ENCODE measurements at places on chromosomes 5 and 9.

- DNase-seq: no peak
Measured at GRCh38 chr5:31786090-31786631, 147.2 kb downstream of the PDZD2 start.

DNA sequence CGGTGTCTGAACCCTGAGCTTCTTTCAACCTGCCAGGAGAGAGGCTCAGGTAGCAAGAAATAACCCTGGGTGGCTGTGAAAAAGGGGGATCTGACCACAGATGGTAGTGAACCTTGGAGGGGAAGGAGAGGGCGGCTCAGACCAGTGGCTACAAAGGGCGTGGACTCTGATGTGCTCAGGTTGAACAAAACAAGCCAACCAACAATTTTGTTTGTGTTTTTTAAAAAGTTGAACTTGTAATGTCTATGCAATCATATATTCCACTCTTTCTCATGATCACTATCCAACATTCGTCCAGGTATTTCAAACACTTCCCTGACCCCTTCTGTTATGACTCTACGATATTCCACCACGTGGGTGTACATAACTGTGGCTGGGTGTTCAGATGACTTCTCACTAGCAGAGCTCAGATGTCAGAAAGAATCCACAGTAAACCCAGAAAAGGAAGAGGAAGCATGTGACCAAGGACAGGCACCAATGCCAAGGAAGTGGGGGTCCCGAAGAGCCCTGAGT is 20.0 kb downstream of the PTPN3 start:
- DNase-seq: no peak

DNA sequence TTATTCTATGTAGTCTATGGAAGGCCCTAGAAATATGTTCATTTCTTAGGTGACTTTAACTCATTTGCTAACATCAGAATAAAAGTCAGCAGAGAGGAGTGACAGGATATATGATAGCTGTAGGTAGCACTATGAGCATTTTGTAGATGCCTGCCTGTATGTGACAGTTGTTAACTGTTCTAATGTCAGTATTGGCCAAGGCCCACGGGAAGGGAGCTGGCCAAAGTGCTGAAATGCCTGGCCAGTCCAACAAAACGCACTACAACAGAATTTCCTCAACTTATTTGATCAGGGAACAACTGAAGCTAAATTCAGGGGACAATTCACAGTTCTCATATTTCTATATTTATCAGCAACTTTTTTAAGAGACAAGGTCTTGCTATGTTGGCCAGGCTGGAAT is 20.8 kb downstream of the SV2C start:
- no peak for DNase-seq

GRCh38 chr5:120386981-120387380 is 77.1 kb upstream of the PRR16 start:
- no peak for DNase-seq

- no peak for DNase-seq
Measured at GRCh38 chr5:147303251-147303650, 68.4 kb downstream of the STK32A start.

DNA sequence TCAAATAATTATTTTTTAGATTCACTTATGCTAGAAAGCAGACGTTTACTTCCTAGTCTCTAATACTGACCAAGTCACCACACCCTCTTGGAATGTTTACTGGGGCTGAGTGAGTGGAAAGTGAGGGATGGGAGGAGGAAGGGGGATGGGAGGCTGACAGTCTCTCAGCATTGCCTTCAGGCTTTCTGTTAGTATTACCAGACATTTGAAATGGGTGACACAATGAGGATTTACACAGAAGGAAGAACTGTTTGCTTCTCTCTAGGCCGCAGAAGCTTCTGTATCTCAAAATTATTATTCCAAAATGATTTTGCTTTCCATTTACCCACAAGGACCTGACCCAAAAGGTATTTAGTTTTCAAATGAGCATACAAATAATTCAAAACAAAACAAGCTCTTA is 232.8 kb upstream of the ZNF608 start:
- no peak for DNase-seq

GRCh38 chr9:135874859-135875258 is 32.5 kb downstream of the CAMSAP1 start:
- DNase-seq: no peak

GRCh38 chr5:174531782-174532191 is 192.6 kb upstream of the MSX2 start:
- no peak for DNase-seq

DNA sequence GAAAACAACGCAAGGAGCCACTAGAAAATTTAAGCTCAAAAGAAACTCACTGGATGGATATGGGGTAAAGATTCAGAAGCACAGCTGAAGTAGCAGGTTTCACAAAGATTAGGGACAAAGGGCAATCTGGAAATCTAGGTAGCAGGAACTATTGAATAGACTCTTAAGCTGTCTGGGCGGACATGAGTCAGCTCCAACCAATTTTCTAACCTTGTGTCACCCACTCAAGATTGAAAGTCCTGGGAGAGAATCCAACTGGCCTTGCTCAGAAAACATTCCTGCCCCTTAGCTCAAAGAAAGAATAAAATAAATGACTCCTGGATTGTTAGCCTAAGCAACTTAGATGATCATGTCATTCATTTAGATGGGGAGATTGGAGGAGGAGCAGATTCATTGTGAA is 69.2 kb downstream of the STK32A start:
- no peak for DNase-seq

- DNase-seq: no peak
Measured at GRCh38 chr9:115034801-115035200, 83.2 kb downstream of the TNC start.

DNA sequence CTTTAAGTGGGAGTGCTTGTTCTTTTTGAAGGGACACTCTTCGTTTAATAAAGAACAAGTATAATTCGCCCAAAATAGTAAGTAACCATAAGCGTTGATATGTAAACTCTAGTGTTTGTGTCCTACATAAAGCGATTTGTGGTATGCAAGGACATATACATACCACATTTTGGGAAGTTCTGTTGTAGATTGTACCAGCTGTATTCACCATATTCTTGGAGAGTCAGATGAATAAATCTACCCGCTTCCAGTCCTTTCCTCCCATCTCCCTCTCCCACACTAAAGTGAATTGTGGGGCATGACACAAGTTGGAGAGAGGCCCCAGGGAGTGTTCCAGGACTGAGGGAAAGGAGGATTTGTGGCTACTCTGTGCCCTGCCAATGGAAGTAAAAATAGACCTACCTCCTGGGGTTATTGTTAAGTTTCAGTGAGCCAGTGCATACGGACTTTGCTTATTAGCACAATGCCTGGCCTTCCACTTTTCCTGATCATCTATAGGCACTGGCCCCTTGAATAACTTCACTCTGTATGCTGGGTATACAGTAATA is 40.6 kb downstream of the ARHGAP26 start:
- DNase-seq: no peak

DNA sequence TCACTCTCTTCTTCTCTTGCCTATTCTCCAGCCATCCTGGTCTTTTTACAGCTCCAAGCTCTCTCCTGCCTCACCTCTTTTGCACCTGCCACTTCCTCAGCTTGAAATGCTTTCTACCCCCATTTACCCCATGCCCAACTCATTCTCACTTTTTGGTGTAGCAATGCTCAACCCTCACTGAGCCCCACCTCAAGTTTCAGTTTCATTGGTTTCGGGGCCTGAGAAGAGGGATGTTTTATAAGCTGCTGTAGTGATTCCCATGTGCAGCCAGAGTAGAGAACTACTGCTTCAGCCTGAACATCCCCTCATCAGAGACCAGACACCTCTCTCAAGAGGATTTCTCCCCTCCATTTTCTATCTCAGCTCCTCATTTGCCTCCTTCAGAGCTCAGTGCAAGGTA is 45.2 kb upstream of the FYB1 start:
- DNase-seq: no peak

DNA sequence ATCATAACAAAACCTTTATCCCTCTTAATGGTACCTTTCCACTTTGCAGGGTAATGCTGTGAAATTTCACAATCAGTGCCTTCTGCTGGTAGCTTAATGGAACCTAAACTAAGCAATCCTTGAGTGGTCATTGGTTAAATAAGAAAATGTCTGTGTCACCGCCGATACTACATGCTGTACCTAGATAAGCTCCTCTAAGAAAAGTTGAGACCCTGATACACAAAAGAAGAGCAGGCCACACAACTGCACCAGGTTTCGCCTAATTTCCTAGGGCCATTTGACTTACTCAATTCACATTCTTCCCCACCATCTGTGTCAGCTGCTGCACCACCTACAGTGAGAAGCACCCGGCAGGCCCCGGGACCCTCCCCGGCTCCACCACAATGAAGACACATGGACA is 9.0 kb upstream of the EDF1 start:
- no peak for DNase-seq

GRCh38 chr9:34331196-34331595 is 1.8 kb downstream of the NUDT2 start:
- DNase-seq: no peak

- DNase-seq: no peak
Measured at GRCh38 chr9:31210978-31211570, 1173.4 kb upstream of the ACO1 start.

- DNase-seq: no peak
Measured at GRCh38 chr9:36029202-36029601, 7.5 kb upstream of the RECK start.

GRCh38 chr5:112006721-112007120 is 249.7 kb upstream of the NREP start:
- DNase-seq: no peak

DNA sequence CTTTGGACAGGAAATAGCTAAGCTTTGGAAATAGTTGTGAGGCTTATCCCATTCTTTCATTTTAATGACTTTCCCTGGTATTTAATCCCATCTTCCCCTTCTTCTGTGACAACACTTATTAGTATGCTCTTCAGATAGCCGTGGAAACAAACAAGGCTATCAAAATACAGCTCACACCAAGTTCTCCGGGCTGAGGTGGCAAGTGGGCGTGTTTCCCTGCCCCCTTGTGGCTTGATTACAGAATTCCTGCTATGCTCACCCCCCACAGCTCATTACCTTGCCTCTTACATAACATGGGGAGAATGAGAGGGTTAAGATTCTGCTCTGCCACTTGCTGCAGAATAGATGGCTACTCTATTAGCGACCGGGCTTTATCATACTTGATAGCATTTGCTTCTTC is 437.1 kb upstream of the TLE4 start:
- no peak for DNase-seq

DNA sequence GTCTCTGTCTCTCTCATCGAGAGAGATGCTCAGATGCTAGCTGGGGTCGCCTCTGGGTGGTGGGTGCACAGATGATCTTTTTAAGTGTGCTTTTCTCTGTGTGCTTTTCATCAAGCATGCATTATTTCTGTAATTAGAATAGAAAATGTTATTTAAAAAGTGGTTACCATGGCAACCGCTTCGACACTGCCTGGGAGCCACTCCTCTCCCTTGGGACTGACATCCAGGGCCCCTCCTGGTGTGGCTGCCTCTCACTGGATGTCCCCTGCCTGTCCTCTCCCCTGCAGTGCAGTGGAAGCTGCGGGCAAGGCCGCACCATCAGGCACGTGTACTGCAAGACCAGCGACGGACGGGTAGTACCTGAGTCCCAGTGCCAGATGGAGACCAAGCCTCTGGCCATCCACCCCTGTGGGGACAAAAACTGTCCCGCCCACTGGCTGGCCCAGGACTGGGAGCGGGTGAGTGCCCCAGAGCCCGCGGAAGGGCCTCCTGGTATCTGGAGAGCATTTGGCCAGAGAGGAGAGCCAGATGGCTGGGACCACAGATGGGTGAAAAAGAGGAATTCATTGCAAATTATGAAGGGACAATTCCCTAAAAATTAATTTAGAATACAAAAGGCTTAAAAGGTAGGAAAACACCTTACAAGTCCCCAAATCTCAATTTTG is 34.7 kb downstream of the ADAMTSL2 start:
- no peak for DNase-seq

DNA sequence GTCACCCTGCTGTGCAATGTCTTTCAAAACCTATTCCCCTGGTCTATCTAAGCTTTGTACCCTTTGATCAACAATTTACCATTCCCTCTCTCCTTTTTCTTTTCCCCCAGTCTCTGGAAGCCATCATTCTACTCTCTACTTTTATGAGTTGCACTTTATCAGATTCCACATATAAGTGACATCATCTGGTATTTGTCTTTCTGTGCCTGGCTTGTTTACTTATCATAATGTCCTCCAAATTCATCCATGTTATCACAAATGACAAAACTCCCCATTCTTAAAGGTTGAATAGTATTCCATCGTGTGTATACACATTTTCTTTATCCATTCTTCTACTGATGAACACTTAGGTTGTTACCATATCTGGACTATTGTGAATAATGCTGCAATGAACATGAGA is 344.2 kb upstream of the CCNH start:
- no peak for DNase-seq

DNA sequence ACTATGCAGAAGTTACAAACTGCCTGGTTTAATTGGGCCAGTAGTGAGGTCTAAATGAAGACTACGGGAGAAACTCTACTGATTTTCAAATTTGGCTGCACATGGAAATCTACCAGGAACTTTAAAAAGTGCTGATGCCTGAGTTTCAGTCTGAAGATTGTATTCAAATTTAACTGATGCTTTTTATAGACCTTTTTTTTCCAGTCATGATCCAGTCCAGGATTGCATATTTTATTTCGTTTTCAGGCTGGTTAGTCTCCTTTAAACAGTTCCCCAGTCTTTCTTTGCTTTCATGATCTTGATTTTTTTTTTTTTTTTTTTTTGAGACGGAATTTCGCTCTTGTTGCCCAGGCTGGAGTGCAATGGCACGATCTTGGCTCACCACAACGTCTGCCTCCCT is 23.7 kb upstream of the SPZ1 start:
- no peak for DNase-seq

DNA sequence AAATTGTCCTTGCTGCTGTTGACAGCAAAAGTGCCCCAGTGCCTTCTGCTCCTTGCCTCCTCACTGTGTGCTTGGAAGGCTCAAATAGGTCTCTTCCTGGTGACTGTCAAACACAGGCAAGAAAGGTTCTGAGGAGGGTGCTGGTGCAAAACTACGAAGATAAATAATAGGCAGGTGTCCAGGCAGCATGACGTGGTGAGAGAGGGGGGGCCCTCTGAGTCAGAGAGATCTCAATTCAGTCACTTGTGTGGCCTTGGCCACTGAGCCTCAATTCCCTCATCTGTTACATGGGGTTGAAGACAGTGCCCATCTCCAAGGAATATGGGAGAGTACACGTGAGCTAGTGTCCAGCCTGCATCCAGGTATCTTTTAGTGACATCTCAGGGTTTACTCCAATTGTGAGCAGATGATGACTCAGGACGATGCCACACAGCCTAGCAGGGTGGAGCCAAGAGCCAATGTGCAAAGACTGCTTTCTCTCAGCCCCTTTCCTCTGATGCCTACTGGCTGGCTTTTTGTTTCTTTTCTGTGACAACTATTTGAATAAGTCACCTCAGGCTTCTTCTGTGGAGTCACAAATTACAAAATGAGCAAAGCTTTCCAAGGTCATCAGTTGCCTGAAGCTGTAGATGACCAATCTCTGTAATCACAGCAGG is 29.7 kb upstream of the SMIM32 start:
- no peak for DNase-seq

- no peak for DNase-seq
Measured at GRCh38 chr5:130290219-130290618, 386.0 kb downstream of the CHSY3 start.

DNA sequence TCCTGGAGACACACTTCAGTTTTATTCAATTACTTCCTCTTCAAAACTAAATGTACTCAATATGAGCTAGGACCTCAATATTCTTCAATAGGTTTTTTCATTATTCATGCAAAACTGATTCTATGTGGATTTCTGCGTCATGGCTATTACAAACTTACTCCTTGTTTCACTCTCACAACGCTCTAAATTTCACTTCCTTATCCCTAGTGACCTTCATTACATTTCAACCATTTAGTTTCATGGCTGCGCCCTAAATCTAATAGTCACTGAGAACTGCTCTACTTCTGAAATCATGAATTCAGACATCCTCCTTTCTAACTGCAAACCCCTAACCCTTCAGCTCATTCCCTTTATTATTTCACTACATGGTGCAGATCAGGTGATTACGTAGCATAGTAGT is 93.9 kb downstream of the SLC25A46 start:
- no peak for DNase-seq
